ENCODE measurements at places on chromosomes 13 and 19.

- DNase-seq = no peak
Observed at GRCh38 chr19:14127176-14127575, 9.2 kb downstream of the ASF1B start.

- no peak for DNase-seq
Observed at GRCh38 chr19:19502808-19503602, 12.3 kb downstream of the TSSK6 start.

DNA sequence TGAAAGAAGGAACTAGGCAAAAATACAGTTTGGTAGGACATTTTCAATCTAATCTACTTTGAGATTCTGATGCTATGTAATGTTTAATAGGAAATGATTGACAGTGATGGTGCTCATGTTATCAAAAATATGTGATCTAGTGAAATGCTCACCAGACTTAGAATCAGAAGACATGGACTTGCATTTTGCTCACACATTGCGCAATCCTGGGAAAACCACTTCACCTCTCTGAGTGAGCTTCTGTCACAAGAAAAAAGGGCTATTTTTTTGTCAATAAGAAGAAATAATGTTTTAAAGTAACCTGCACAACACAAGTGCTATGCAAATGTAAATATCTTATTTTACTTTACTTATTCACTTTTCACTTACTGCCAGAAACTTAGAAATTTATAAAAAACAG, 380.9 kb upstream of the HTR2A start:
- no peak for DNase-seq

- DNase-seq = no peak
Observed at GRCh38 chr13:102556806-102557205, 40.0 kb upstream of the TPP2 start.

- DNase-seq = no peak
Observed at GRCh38 chr19:57233207-57233606, 2.4 kb downstream of the AURKC start.

- no peak for DNase-seq
Observed at GRCh38 chr13:24263632-24264031, 45.7 kb upstream of the C1QTNF9 start.

- no peak for DNase-seq
Observed at GRCh38 chr13:41271456-41272285, 8.3 kb upstream of the MTRF1 start.

GRCh38 chr13:104314926-104315535, 1248.8 kb upstream of the SLC10A2 start:
- no peak for DNase-seq

DNA sequence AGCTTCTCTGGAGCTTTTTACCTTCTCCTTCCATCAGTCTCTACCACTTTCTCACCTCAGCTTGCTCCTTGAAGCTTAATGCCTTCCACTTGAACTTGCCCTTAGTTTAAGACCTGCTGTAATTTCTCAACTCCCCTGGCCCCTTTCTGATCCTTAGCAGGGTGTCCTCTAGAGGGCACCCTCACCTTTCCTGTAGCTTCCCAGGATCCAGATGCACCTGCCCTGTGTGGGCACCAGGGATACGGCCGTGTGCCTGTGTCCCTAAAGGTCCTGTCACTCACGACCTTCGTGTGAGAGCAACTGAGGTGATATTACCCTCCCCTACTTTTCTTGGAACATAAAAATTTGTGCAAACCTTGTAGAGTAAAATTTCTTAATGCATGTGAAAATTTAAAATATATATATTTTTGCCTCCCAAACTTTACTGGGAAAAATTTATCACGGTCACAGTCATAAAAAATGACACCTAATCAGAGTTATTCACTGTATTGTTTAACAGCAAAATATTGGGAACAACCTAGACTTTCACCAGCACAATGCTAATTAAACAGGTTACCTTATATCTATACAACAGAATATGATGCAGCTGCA, 46.4 kb downstream of the PSG3 start:
- DNase-seq = peak; percentile 11

DNA sequence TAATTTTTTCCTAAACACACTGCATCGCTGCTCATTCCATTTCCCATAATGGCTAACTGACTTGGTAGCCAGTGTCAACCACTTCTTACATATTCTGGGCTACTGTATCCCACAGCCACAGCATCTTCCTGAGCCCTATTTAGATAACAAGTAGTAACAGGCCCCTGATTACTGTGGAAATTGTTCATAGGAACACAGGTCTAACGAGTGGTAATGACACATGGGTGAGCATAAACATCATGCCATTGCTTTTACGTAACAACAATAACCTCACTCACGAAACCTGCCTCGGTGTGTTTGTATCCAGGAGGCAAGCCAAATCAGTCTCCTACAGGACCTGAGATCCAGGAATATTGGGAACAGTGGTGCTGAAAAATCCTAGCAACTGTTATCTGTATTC, 438.6 kb downstream of the KLF5 start:
- DNase-seq = no peak

GRCh38 chr19:14381689-14382474, 638 bp downstream of the ADGRE5 start:
- DNase-seq = no peak

DNA sequence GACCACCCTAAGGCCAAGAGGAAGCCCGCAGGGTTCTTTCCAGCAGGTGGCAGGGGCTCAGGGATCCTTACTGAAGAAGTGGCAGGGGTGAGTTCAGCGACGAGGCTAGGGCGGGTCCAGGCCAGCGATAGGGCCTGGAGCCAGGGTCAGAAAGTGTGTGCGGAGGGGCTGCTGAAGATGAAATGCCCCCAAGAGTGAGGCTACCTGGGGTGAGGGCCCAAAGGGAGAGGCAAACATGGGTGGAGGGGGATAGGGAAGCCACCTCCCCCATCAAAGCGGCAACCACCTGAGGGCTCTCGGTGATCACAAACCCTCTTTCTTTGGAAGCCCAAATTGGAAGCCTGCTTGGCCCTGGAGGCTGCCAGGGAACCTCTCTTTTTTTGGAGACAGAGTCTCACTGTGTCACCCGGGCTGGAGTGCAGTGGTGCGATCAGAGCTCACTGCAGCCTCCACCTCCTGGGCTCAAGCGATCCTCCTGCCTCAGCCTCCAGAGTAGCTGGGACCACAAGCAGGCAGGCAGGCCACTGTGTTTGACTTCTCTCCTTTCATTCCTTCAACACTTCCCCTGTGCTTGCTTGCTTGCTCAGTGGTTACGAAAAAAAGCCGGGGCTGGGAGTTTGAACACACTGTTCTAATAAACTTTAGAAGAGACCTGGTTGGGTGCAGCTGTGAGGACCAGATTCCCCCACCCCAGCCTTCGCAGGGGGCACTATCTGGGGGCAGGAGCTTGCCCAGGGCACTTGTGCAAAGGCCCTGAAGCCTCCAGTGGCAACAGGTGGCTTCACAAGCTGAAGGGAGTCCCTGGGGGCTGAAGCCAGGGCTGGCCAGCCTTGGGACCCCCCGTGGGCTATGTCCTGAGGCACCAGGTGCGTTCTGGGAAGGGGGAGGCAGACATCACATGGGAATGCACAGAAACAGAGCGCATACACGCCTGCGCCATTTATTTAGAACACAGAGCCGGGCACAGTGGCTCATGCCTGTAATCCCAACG, 1.4 kb upstream of the ATP8B3 start:
- no peak for DNase-seq

DNA sequence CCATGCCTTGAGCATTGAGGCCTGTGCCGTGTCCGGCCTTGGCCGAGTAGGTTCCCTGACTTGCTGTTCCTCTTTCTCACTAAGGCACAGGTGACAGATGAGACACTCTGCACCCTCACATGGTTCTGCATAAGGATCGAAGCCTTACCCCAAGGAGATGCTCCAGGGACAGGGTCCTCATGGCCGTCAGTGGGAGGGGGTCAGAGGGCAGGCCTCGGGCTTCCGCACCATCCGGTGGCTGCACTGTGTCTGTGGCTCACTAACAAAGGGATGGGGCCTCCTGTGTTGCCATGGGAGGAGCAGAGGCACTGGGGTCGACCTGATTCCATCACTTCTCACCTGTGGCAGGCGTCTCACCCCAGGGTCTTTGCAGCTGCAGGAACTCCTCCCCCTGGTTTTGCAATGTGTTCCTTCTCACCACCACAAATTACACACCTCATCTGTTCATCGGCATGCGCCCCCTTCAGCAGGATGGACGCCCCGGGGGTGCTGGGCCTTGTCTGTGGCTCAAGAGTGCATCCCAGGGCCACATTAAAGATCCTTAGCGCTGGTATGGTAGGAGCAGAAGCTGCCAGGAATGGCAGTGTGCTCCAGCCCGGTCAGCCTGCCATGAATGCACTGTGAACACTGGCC, 113.3 kb upstream of the SOX1 start:
- DNase-seq = no peak

DNA sequence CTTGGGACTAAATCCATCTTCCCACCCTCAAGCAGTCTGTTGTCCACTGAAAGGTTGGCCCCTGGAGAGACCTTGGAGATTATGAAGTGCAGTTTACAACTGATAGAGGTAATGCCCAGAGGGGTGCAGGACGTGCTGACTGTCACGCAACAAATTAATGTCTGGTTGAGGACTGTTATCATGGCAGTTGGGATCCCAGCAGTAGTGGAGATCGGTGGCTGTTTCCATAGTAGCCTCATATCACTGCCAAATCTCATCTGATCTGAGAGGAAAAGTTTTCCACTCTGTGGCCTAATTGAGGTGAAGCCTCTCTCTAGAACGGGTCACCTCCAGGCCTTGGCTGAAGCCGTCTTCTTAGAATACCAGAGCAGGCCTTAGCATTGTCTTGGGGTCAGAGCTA, 4.1 kb downstream of the TECR start:
- DNase-seq = no peak

DNA sequence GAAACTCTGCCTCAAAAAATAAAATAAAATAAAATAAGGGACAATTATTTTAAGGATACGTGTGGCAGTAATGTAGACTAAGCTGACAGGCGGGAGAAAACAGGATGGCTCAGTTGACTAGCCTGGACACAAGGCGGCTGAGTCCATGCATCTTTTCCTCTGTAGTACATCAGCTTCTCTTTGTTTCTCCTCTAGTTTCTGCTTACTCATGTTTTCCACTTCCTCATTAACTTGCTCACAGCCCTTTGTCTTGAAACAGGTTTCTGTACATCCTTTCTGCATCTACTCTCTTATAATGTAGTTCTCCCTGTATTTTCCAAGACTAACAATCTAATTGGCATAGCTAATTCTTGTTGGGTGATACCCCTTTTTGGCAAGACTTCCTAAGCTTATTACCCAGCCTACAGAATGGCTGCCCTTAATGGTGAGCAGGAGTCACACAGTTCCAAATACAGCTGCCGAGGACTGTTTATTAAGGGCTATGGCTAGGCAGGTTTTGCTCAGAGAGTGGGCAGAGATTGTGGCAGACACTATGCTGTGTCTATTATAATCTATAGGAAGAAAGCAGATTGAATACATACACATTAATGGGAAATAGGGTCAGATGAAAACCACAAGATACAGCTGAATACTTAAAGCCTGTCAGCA, 58.7 kb upstream of the KLF5 start:
- no peak for DNase-seq

GRCh38 chr13:89701913-89702312, 1645.6 kb upstream of the MIR17HG start:
- no peak for DNase-seq

DNA sequence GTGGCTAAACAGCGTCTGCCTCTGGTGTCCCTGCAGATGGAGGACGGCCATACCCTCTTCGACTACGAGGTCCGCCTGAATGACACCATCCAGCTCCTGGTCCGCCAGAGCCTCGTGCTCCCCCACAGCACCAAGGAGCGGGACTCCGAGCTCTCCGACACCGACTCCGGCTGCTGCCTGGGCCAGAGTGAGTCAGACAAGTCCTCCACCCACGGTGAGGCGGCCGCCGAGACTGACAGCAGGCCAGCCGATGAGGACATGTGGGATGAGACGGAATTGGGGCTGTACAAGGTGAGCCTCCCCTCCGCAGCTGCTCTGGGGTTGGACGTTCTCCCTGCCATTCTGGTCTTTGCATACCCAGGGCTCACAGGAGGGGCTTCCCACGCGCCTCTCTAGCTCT, 19.9 kb downstream of the UHRF1 start:
- no peak for DNase-seq

- no peak for DNase-seq
Observed at GRCh38 chr13:73075546-73075945, 16.7 kb downstream of the KLF5 start.

DNA sequence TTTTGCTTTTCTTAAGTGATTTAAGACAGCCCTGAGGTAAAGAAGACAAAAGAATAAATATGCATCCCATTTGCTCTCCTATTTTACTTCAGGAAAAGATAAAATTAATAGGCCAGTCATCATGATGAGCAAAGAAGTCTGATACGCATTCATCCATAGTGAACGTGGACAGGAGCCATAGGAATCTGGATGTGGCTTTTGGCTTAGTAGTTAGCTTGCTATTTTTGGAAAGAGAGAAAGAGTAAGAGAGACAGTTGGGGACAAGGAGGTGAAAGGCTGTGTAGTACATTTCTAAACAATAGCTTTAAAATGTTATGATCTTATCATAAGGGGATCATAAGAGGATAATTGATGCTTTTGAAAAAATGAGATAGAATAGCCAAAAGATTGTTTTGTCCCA, 545.2 kb downstream of the IRS2 start:
- no peak for DNase-seq

- no peak for DNase-seq
Observed at GRCh38 chr13:22758245-22758644, 422.5 kb upstream of the SGCG start.

GRCh38 chr13:28753208-28753892, 34.6 kb upstream of the SLC46A3 start:
- DNase-seq = peak; percentile 91

GRCh38 chr19:38842439-38843174, 7.2 kb downstream of the HNRNPL start:
- no peak for DNase-seq

GRCh38 chr19:42653841-42654240, 59.1 kb upstream of the CEACAM8 start:
- no peak for DNase-seq

DNA sequence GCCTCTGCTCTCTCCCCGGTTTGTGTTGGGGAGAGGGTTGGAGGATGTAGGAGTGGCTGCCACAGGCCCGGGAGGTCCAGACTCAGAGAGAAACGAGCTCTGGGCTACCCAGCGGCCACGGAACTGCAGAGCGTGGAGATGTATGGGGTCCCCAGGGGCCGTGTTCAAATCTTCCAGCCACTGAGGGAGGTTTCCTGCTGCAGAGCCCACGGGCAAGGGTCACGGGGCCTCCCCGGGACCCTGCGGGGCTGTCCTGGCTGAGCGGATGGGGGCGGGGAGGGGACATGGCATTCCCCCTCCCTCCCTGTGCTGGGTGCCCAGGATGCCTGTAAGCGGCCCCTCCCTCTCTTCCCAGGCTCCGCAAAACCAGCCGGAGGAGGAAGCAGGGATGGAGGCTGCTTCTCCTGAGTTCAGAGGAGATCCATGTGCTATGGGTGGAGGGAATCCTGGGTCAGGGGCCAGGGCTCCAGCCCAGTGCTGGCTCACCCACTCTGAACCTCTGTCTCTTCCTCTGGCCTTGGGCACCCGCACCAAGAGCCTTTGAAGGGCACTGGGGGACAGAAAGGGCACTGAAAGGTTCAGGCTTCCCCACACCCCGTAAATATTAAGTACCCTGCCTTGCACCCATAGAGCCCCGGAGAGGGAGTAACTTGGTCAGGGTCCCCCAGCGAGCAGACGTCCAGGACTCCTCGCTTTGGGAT, 22.6 kb downstream of the SMIM24 start:
- DNase-seq = no peak

Measured in HFF-Myc (cell line).